T-helper 17 cell (primary cell): ENCODE measurements at places on chromosomes 4 and X.

DNA sequence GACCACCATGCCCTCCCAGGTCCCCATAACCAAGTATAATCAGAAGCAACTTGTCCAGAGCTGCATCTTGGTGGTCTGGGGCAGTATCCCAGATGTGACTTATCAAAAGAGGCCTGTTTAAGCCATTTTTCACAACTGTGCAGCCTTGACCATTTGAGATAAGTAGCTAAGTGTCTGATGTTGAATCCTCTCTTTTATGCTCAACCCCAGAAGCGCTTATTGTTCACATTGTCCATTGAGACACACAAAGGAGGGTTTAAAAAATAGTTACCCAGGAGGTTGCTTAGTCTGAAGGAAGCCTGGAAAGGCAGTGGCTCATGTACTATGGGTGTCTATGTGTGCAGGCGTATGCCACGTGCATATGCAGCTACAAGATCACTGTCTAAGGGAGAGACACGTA lies 27.0 kb downstream of the ENPP6 start:
- DNase-seq = no peak

- no peak for DNase-seq
Measured at GRCh38 chrX:41332408-41333002, 1.5 kb upstream of the DDX3X start.

- DNase-seq = no peak
Measured at GRCh38 chr4:173254646-173255045, 79.5 kb downstream of the HMGB2 start.

GRCh38 chr4:26692014-26692726 lies 108.3 kb downstream of the TBC1D19 start:
- DNase-seq = no peak

GRCh38 chr4:24121395-24122175 lies 231.7 kb upstream of the PPARGC1A start:
- no peak for DNase-seq
